ENCODE measurements at places on chromosomes 5 and 9.
A peak's percentile ranks its signal among the peaks of the same experiment; 100 is the strongest.

DNA sequence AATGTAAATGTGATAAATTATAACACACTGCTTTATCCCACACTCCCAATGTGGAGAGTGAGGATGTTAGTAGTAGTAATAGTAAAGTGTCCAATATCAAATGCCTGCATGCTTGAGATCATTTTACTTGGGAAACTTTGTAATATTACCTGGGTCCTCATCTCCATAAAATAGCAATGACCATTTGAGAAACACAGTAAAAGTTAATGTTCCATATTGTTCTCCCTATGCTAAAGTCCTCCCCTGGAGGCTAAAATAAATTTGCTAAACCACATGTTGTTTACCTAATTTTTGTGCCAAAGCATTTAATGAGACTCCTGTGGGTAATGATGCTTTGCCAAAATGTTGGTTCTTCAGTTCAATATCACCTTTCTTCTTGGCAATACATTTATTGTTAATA, 291.2 kb downstream of the CDH10 start:
- DNase-seq, result no peak

GRCh38 chr9:100478192-100478591, 5.2 kb downstream of the TMEFF1 start:
- no peak for DNase-seq

DNA sequence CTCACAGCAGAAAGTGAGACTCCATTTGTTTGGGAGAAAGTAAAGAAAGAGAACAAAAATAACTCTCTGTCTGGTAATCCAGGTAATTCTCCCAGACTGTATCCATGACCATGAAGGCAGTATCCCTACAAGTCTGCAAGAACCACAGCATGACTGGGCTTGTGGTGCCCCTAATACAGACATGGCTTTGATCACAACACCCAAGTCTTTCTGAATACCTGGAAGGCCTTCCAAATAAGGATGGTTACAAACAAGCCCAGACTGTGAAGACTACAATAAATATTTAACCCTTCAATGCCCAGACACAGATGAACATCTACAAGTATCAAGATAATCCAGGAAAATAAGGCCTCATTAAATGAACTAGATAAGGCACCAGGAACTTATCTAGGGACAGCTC, 481.1 kb upstream of the RORB start:
- DNase-seq, result no peak

GRCh38 chr9:72977670-72978069, 24.8 kb upstream of the ALDH1A1 start:
- no peak for DNase-seq

- DNase-seq, result peak; percentile 98
Measured at GRCh38 chr5:179732412-179732917, at the start of gene MAML1. TSS of gene MAML1 (plus strand) at chr5:179732822. CDS start at chr5:179733113, 291 bp downstream.

DNA sequence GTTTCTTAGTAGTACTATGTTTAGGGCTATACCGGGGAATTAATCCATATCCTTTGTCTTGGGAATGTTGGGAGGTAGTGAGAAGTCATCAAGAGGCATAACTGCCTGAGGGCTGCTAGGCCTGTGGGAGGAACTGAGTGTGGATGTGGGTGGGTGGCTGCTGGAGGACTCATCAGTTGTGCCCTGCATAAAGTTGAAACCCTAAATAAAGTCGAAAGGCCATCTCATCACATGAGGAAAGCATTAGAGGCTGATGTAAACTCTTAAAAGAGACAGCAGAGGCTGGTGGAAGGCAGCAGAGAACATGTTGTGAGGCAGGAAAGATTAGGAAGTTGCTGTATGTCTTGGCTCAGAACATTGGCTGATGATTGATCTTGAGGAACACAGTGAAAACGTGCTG, 143.8 kb downstream of the MAST4 start:
- DNase-seq, result no peak

Measured in activated CD8-positive, alpha-beta memory T cell treated with anti-CD3 and anti-CD28 coated beads for 1 hour (primary cell).